ENCODE measurements at places on chromosomes 5 and 9.

DNA sequence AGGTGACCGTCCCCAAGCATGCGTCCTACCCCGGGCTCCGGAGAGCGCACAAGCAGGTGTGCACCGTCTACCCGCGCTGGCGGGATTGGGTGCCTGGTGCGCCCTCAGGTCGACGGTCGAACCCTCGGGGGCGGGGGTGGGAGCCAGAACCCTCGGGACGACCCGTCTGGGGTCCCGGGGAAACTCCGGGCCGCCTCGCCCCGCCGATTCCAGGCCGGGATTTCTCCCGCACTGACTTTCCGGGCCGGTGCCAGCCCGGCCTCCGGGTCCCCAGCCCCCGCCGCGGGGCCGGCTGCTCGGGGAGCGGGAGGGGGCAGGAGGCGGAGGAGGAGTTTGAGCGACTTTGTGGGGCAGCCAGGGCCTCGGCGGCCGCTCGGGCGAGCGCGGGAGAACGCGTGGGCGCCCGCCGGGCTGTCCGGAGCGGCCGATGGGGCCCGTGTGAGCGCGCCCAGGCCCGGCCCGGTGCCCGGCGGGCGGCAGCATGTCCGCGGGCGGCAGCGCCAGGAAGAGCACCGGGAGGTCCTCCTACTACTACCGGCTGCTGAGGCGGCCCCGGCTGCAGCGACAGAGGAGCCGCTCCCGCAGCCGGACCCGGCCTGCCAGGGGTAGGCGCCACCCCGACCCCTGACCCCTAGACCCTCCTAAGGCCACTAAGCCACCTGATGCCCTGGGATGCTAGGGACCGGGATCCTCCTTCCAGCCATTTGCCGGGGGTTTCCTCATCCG is at the start of gene DAB2IP:
DAB2IP (plus strand) TSS at position 340 of the 726 bp plus-strand sequence; CDS start at position 482, 142 bp downstream.
- peak; percentile 93 for DNase-seq

DNA sequence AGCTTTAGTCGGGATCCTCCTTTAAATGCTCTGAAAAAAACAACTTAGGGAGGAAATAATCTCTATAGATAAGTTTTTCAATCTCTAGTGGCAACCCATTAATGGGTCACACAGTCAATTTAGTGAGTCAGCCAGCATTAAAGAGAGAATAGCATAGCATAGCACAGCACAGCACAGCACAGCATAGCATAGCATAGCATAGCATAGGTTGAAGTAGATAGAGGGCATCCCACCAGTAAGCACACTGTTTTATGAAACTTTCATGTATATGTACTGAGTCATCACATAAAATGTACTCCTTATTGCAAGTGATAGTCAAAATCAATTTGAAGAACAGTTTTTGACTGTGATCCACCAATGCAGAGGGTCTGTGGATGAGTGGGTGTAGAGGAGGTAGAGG is 522.9 kb downstream of the CCDC171 start:
- no peak for DNase-seq

DNA sequence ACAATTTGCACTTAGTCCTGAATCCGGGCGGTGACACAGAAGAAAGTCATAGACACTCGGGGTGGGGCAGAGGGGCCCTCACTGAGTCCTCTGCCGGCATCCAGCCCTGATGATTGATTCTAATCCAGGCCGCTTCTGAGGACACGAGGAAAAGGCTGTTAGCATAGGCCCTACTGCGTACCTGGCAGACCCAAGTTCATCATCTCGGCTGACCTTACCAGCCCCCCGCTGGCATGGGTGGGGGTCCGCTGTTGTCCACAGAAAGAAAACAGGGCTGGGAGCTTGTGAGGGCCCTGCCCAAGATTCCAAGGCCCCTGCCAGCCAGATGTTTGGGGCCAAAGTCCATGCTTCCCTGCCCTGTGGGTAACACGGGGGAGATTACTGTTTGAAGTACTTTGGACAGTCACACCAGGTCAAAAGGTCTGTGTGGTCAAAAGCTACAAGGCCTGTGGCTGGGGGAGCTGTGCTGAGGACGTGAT is 24.5 kb downstream of the ERGIC1 start:
- DNase-seq = no peak

DNA sequence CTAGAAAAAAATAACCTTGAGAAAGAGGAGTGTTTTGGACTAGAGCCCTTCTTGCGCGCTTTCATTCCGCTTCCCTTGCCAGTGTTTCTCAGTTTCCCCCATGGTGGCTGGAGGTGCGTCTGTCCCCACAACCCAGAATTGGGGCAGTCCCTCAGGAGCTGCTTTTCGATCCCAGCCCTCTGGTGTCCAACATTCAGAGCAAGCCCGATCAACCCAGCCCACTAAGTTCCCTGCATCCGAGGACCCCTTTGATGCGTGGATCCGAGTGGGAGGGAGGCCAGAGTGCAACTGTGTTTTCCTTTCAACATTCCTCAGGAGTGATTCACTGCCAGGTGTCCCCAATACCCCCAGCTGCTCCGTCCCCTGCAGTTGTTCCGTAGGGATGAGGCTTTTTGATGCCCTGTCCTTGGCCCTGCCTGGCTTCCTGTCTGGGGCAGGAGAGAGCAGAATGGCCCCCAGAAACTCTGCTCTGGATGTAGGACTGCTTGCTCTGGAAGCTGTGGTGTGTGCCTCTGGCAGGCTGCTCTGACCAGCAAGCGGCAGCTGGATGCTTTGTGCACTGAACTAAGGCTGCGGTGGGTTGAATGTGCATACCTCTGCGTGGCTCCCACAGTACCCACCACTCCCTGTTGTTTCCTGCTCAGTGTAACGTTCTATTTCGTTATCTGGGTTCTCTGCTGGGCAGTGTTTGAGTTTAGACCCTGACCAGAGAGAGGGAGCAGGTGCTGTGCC is 117.5 kb downstream of the BOD1 start:
- peak; percentile 73 for DNase-seq

DNA sequence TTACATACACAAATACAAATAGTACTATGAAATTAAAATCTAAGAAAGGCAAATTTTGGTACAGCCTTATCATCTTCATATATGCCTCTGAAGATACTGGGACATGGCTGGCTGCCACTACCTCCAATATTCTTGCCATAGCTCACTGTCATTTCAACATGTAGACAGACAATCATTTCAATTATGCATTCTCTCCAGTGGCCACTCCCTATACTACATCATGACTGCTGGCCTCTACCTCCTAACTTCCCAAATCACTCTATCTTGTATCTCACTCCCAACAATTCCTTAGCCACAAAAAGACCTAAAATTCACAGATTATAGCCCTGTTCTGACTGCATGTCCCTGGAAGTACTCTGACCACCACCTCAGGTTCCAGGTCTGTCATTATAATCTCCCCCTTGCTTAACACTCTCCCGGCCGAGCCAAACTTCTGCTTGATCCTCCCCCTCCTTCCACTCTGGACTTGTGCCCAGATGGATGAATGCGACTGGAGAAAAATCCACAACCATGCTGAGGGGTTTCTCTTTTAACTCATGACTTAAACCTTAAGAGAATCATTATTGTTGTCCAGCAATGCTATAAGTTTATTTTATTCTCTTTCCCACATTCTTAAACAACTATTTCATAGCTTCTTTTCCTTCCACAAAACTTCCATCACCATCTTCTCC is 225.3 kb upstream of the TLE4 start:
- peak; percentile 12 for DNase-seq

GRCh38 chr5:169577951-169578350 is 5.6 kb upstream of the SPDL1 start:
- DNase-seq = peak; percentile 10

- DNase-seq = no peak
Observed at GRCh38 chr5:53987101-53987500, 323.3 kb downstream of the ARL15 start.

GRCh38 chr5:77073667-77074066 is 13.4 kb downstream of the ZBED3 start:
- no peak for DNase-seq

- no peak for DNase-seq
Observed at GRCh38 chr9:75010570-75010969, 17.5 kb downstream of the CARNMT1 start.

Data from tongue (tissue), 3 donors.